ENCODE measurements at places on chromosomes 12 and 14.

GRCh38 chr14:72521968-72522741 lies 371.7 kb downstream of the DPF3 start:
- no peak for DNase-seq

DNA sequence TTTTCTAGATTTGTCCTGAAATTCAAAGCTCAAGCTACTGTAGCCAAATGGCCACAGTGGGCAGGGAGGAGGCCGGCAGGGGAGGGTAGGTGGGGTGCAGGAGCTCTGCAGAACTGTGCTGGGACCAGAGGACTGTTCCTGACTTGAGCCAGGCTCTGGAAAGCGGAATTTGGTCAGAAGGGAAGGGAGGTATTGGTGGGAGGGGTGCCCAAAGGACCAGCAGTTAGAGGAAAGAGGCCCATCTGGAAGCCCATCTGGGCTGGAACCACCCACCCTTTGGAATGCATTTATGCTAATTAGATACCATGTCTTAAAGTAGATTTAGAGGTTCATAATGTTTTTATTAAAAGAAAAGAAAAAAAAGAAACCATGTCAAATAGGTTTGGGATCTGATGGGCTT lies 24.5 kb upstream of the JPH4 start:
- no peak for DNase-seq

DNA sequence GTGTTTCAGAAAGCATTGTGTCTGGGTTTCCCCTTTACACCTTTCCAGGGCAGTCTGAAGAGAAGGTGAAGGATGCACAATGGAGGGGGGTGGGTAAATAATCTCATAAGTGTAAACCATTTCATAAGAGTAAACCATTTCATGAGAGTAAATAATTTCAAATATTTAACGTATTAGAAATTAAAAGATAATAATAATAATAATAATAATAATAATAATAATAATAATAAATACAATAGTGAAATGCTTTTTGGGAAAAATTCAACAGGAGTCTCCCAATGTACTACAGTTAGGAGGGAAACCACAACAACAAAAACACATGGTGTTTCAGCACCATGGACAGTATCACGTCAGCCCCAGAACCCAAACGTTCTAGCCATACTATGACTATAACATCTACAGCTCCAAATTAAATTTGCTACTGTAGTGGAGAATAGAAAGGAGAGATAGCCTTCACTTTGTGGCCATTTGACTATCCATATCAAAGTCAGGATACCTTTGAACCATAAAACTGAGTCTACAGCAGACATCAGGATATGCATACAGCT lies 691.8 kb downstream of the BCL11B start:
- DNase-seq: peak; percentile 0

DNA sequence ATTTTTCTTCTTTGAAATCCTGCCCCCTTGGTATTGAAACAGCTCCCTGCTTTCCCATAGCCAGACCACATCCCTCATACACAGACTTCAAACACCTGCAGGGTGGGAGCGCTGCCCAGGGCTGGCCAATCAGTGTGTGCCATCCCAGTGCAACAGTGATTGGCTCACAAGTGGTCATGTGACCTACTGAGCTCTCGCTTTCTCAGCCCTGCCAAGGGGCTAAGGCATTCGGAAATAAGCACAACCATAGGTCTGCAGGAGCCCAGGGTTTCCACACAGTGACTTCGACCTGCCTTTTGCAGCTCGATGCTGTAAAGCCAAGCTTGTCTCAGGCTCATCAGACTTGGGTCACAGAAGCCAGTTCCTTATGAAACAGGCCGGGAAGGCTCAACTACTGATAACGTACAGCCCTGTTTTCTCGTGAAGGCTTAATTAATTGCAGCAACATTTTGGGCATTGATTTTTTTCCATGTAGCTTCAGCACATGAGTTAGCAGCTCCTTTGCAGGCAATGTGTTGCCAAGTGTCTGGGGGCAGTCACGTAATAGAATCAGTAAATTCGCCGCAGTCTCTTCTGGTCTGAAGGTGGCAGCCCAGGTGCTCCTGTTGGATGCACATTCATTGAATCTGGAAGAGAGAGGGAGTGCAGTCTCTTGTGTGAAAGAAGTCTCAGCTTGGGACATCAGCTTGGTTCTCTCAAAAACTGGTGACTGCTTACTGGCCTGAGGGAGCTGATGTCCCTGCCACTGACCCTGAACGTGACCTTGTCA lies 1091.8 kb downstream of the AACS start:
- no peak for DNase-seq

GRCh38 chr14:85527006-85527405 lies 2.9 kb upstream of the FLRT2 start:
- DNase-seq: no peak

DNA sequence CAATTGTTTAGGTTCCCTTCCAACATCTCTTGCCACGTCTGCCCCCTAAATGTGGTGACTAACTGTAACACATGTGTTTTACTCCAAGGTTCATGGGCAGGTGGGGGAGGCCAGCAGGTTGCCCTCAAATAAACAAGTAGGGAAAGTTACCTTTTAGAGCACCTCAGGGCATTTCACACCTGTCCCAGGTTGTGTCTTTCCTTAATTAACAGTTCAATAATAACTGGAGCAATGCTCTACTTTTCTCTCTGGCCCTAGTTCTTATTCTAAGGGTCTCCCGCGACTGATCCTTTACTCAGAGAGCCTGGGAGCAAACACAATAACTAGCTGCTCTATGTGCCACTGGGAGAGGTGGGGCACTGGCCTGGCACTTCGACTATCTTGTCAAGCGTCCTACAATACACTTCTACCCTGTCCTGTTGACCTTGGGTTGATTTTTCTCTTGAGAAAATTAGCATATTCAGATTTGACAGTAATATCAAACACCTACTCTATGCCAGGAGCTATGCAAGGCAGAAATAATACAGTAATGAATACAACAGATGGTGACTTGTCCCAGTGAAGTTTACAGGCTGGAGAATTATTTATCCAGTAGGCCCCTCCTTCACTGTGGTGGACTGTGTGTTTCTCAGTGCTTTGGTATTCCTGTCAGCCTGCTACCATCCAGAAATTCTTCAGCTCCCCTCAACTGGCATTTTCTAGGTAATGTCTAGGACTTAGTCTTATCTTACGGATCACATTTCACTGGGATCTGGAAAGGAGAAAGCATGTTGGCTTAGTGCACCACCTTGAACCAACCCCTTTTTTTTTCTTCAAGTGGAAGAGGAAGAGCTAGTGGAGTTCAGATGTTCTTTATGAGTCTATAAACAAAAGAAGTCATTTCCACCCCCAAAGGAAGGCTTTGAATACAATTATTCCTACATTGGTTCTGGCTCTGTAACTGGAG lies 202.6 kb downstream of the CRADD start:
- DNase-seq: no peak

DNA sequence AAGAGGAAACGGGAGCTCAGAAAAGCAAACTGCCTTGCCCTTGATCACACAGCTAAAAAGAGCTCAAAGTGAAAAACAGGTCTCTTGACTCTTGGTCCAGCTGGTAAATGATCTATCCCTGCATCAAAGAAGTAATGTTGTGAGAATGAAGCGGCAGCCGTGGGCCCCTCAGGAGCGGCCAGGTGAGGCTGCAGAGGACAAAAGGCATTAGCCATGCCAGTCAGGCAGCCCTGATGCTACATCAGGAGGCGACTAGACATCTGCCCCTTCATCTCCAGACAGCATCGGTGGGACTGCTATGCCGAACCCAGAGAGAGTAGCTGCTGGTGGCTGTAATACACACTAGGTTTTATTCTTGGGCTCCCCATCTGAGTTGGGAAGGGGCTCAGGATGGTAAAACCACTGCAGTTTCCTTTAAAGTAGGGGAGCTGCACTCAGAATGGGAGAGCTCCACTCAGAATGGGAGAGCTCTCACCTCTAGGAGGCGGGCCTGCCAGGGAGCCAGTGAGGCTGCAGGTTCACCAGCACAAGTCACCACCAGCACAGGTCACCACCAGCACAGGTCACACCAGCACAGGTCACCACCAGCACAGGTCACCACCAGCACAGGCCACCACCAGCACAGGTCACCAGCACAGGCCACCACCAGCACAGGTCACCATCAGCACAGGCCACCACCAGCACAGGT lies 120.1 kb downstream of the TSPAN9 start:
- no peak for DNase-seq

- no peak for DNase-seq
Measured at GRCh38 chr12:54341378-54342300, 16.7 kb downstream of the COPZ1 start.

- no peak for DNase-seq
Measured at GRCh38 chr14:69428289-69428998, 30.0 kb downstream of the SLC39A9 start.

DNA sequence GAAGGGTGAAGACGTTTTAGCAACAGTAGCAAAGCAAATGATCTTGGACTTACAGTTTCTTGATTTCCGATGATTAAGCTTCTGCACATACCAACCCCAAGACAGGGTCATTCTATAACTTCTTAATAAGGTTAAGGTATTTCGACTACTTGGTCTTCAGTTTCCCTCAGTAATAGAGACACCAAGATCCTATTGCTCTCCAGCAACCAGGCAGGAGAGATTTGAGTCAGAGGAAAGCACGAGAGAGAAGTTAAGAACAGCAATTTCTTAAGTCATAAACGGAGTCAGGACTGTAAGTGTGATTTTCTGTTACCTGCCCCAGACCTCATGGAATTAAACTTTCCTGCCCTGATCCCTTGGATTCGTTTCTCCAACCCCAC lies 215.6 kb downstream of the TTC8 start:
- DNase-seq: peak; percentile 38

DNA sequence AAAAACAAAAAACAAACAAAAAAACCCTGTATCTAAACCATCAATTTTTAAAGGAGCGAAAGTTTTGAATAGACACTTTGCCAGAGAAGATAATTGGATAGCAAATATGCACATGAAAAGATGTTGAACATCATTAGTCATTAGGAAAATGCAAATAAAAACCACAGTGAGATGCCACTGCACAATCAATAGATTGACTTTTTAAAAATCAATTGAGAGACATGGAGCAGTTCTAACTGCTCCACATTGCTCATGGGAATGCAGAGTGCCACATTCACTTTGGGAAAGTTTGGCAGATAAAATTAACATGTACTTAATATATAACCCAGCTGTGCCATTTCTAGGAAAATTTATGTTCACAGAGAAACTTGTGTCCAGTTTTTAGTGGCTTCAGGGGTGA lies 12.7 kb downstream of the EIF2S1 start:
- no peak for DNase-seq

DNA sequence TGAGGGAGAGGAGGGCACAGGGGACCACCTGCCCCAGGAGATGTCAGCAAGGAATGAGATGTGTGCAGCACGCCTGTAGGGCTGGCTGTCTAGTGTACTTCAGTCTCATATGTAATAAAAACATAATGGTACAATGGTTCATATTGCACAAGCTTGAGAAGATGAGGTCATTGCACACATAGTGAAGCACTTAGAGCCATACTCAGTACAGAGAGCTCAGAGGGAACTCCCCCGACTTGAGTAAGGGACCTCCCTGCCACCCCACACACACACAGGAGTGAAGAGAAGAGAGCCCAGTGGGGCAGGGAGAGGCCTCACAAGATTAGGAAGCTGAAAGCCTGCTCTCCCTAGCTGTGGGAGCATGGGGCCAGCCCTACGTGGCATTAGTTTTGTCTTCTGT lies 61.5 kb downstream of the SLC6A12 start:
- DNase-seq: no peak

DNA sequence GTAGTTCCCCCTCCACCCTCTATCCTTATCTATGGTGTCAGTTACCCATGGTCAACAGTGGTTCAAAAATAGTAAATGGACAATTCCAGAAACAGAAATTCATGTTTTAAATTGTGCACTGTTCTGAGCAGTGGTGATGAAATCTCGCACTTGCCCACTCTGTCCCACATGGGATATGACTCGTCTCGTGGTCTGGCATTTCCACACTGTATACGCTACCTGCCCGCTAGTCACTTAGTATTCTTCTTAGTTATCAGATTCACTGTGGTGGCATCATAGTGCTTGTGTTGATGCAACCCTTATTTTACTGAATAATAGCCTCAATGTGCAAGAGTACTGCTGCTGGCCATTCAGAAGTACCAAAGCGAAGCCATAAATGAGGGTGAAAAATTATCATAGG lies 507.0 kb downstream of the SNAPC1 start:
- no peak for DNase-seq

DNA sequence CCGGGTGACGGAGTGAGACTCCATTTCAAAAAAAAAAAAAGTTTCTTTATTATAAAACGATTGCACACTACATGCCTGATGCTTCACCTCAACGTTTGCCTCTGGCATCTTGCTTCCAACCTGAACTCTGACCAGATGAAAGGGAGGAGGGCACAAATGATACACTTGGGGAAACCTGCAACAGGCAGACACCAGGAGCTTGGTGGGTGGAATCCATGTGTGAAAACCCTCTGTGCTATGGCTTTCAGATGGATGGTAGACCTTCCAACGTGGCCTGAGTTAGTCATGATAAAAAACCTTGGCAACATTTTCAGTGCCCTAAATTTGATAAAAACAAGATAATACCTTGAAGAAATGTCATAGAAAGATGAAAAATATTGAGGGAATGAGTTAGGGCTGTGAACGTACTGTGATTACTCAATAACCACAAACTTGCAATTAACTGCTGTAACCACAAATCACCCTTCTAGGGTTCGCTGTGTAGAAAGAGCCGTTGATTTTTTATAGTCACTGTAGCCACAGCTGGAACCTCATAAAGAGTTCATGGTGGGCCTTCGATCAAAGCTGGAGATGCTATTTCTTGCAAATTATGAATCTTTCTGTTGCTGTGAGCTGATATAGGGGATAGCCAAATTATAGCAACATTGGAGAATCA lies 26.1 kb upstream of the GZMB start:
- peak; percentile 38 for DNase-seq

DNA sequence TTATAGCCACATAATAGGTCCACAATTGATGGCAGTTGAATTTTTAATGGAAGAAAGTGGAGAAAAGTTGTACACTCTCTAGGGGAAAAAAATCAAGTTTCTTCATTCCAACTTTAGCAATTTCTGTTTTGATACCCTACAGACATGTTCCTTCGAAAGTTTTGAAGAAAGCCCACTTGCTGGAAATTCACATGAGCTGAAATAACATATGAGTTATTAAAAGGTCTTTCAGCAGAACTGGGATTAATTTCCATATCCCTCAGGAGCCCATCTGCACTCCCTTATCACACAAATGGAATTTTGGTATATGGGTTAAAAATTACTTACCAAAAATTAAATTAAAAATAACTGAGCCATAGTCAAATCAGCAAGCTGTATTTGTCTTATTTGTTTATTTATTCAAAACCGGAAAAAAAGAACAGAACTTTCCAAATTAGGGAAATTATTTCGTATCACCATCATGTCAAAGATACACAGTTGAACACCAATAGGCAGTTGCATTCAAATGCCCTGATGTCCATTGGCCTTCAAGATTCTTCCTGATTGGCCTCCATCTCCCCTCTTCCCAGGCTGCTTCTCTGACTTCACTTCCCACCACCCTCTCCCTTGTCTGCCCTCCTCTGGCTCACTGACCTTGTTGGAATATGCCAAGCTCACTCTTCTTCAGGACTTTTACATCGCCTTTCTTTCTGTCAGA lies 445.5 kb downstream of the EGLN3 start:
- no peak for DNase-seq

GRCh38 chr14:90400904-90401561 lies 4.2 kb downstream of the CALM1 start:
- DNase-seq: no peak

All from KG1 (cell line).